ENCODE measurements at places on chromosomes 16 and 17.
A peak's percentile ranks its signal among the peaks of the same experiment; 100 is the strongest.

DNA sequence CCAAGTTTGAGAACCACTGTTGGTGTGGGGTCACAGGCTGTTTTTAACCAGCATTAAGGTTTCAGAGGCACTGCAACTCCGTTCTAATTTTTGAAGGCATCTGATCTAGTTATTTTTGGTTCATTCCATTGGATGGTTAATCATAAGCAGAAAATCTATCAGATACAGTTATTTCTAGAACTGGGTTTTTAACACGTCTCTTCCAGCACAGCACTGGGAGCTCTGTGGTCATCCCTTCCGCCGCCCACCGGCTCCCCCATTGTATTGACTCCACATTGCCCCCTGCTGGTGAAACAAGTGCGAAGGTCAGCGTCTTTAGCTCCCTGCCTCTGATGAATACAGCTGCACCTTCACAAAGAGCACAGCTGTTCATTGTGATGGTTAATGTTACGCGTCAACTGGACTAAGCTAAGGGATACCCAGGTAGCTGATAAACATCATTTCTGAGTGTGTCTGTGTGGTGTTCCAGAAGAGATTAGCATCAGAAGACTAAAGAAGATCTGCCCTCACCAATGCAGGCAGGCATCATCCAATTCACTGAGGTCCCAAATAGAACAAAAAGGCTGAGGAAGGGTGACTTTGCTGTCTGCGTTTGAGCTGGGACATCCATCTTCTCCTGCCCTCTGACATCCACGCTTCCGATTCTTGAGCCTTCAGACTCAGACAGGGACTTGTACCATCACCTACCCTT is 8.5 kb downstream of the CCL18 start:
- ATAC-seq: peak; percentile 71
- H3K4me3 ChIP-seq: no peak overlapping the region
- H3K27me3 ChIP-seq: peaks cover 15% of the 10 kb centered on the region
- no peak overlapping the region for H3K27ac ChIP-seq

- no peaks in the 10 kb centered on the region for H3K4me1 ChIP-seq
- H3K27me3 ChIP-seq: no peaks in the 10 kb centered on the region
- ATAC-seq: no peak
- H3K36me3 ChIP-seq: no peaks in the 10 kb centered on the region
Measured at GRCh38 chr17:36684134-36684533, 82.8 kb downstream of the MRM1 start.

DNA sequence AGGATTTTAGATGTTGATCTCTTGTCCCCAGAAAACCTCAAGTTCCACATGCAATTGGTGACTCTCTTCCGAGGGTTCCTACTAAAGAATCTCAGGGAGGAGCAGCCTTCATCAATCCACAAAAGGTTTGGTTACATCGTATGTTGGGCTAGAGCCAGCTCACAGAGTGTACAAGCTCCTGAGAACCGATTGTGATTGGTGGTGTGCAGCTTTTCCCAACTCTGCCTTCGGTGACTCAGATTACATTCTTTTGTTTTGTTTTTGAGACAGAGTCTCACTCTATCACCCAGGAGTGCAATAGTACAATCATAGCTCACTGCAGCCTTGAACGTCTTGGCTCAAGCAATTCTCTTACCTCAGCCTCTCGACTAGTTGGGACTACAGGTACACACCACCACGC is 172.4 kb downstream of the PMP22 start:
- H3K27me3 ChIP-seq: peaks cover 26% of the 10 kb centered on the region
- no peak for ATAC-seq
- no peak overlapping the region for H3K27ac ChIP-seq

- H3K36me3 ChIP-seq: no peaks in the 10 kb centered on the region
- no peak overlapping the region for H3K4me3 ChIP-seq
- no peak overlapping the region for H3K27ac ChIP-seq
- H3K27me3 ChIP-seq: no peaks in the 10 kb centered on the region
Measured at GRCh38 chr17:1693339-1693738, 8.7 kb upstream of the PRPF8 start.

GRCh38 chr16:5633845-5634440 is 536.3 kb upstream of the EEF2KMT start:
- H3K4me1 ChIP-seq: no peaks in the 10 kb centered on the region
- H3K4me3 ChIP-seq: no peak overlapping the region
- no peaks in the 10 kb centered on the region for H3K36me3 ChIP-seq
- no peak overlapping the region for H3K27ac ChIP-seq

DNA sequence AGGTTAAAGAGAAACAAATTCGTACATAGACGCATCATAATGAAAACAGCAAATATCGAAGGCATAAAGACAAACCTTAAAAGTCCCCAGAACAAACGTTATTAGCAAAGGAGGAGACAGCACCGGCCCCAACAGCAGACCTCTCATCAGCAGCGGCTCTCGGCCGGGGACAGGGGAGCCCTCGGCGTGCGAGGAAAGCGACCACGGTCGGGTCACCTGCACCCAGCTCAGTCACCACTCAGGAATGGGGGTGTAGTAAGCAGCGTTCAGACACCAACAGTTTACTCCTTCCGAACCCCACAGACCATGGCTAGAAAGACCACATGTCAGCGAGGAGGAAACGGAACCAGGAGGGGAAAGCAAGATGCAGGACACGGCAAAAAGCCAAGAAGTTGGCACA is 109.3 kb upstream of the CHMP6 start:
- no peak for ATAC-seq
- H3K36me3 ChIP-seq: peaks cover 77% of the 10 kb centered on the region
- H3K27ac ChIP-seq: peak overlapping the region; percentile 77
- peak overlapping the region; percentile 66 for H3K4me3 ChIP-seq
- H3K27me3 ChIP-seq: no peaks in the 10 kb centered on the region

DNA sequence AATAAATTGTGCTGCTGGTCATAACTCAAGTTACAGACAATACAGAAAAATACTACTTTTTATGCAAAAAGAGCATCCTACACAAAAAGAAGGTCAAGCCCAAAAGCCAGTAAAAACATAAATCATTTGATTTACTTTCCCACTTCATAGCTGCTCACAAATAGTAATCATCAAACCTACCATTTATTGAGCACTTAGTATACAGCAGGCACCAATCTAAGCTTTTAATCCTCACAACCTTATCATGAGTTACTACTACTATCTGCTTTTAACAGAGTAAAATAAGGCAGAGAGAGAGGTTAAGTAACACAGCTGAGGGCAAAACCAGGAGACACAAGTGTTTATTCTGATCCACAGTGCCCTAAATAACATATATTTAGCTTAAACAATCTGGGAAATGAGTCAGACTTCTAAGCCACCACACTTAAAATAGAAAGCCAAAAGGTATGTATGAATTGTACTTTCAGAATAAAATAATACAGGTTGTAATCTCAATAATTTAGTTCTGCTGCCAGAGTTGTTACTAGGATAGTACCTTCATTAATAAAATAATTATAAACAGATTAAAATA is 1.7 kb upstream of the AARS1 start:
- no peaks in the 10 kb centered on the region for H3K4me1 ChIP-seq
- H3K36me3 ChIP-seq: peaks cover 17% of the 10 kb centered on the region
- no peak for ATAC-seq
- no peaks in the 10 kb centered on the region for H3K27me3 ChIP-seq

Measured in activated T-helper 17 cell treated with anti-CD3 and anti-CD28 coated beads, Interleukin-2, amount 50 U/mL, for 72 hours (primary cell).